ENCODE measurements at places on chromosomes 13 and 19.

DNA sequence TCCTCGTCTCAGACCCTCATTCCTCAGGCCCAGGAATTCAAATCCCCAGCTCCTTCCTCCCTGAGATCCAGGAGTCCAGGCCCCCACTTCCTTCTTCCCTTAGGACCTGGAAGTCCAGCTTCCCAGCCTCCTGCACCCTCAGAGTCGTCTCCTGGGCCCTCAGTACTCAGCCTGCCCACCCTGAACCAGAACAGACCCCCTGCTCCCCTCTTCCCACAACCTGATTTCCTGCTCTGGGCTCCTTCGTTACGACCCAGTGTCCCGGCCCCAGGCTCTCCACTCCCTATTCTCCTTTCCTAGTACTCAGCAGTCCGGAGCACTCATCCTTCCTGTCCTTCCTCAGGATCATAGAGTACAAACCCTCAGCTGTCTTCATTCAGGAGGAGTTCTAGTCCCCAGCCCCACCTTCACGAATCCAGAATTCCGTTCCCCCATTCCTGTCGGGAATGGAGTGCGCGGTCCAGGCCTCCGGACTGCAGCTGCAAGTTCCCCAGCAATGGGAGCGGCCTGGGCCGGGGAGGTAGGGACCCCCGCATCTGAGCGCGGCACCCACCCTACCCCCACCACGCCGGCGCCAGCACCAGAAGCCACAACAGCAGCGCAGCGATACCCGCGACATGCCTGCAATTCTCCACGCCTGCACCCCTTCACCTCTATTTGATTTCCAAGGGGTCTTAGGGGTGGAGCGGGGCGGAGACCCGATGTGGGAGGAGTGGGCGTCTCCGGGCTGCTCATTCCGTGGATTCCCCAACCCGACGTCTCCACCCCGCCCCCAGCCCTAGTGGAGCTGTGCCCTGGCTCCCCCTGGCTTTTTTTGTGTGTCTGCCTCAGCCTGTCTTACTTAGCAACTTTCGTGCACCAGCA lies 12.7 kb downstream of the EGLN2 start:
- no peak for DNase-seq

DNA sequence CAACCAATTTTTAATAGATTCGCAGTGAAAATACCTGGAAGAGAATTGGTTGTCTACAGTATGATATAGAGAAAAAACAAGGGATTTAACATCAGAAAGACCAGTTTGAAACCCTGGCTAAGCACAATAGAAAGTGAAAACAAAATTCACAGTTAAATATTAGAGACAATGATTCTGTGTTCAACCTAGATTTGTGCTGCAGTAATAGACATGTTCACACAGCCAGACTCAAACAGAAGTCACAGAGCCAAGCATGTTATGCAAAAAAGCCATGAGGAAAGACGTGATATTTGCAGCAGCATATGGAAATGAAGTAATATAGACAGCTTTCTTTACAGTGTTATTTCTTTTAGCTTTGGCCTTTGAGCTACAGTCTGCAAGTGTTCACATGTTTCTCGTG lies 48.1 kb downstream of the SCEL start:
- DNase-seq = no peak

DNA sequence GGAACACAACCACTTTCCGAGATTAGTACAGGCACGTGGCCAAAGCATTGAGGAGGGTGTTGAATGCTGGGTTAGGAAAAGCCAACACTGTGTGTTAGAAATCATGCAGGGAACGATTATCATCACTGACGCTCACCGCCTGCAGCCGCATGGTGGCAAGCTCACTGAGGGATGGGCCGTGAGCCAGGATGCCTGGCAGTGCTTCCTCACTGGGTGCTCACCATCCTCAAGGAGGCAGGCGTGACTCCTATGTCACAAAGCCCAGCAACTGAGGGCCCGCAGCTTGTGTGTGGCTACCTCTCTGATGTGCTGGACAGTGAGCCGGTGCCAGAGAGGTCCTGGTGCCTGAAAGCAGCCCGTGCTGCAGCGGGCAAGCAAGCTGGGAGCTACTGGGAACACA lies 30.4 kb upstream of the TIMM44 start:
- DNase-seq = no peak

- DNase-seq = peak; percentile 57
Observed at GRCh38 chr19:8352134-8352827, 9.2 kb upstream of the KANK3 start.

- DNase-seq = peak; percentile 49
Observed at GRCh38 chr19:10008184-10008765, 2.0 kb downstream of the COL5A3 start.

DNA sequence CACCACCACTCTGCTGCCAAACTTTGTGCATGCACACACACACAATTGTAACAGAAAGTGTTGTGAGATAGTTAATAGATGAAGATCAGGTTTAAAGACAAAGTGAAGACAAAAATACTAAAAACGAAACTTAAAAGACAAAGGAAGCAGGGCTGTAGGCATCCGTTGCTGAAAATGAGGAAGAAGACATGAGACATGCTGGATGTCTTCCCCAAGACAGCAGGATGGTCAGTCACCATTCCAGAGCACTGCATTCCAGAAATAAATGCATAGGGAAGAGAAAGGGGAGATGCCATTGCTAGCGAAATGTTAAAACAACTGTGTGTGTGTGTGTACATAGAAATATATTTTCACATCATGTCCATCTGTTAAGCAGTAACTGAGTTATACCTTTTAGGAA lies 520.1 kb downstream of the SUCLA2 start:
- DNase-seq = no peak

GRCh38 chr19:6481541-6482342 lies at the start of gene DENND1C:
Gene DENND1C, minus strand, starts transcription at chr19:6481787. Its CDS starts 92 bp downstream, at chr19:6481695.
- no peak for DNase-seq

Measured in hepatic stellate cell (primary cell).